ENCODE measurements at places on chromosomes 5 and 9. TPM values are rescaled to one million over a fixed set of nuclear protein-coding genes. Genes with fewer than 3 reads are reported as not detected.

MARVELD2 gene
- total RNA-seq = 0.16 TPM

SMIM33 gene
- not detected for total RNA-seq

PRRX2 gene
- 21.5 TPM for total RNA-seq

AJM1 gene
- total RNA-seq = 0.95 TPM

HMMR gene
- total RNA-seq = 0.86 TPM
